ENCODE measurements at places on chromosomes 3 and 15. TPM values are rescaled to one million over a fixed set of nuclear protein-coding genes. Genes with fewer than 3 reads are reported as not detected.

- DNase-seq = no peak
These were observed 20.8 kb upstream of the RNF111 start for GRCh38 chr15:58966698-58967097.

- no peak for DNase-seq
These were observed 14.7 kb upstream of the DLL4 start for GRCh38 chr15:40914486-40914885.

GOLGA8T gene
- total RNA-seq = 1.5 TPM

PRR20G gene
- total RNA-seq = not detected

DNA sequence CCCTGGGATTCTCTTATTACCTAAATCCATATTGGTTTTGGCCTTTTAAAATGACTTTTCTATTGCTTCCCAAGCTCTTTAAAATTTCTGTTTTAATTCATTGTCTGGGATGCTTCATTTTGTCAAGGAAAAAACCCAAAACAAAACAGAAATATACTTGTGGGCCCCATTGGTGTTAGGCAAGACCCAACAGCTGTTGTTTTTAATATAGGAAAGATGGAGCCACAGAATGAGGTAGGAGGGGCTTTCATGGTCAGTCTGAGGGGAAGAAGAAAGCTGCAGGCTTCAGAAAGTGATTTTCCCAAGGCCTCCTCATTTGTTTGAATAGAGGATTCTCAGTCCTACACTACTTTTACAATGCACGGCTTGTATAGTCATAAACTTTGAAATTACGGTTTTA, 180.5 kb downstream of the MCTP2 start:
- no peak for DNase-seq

MAP2K5 gene
- 2.2 TPM for total RNA-seq

DNA sequence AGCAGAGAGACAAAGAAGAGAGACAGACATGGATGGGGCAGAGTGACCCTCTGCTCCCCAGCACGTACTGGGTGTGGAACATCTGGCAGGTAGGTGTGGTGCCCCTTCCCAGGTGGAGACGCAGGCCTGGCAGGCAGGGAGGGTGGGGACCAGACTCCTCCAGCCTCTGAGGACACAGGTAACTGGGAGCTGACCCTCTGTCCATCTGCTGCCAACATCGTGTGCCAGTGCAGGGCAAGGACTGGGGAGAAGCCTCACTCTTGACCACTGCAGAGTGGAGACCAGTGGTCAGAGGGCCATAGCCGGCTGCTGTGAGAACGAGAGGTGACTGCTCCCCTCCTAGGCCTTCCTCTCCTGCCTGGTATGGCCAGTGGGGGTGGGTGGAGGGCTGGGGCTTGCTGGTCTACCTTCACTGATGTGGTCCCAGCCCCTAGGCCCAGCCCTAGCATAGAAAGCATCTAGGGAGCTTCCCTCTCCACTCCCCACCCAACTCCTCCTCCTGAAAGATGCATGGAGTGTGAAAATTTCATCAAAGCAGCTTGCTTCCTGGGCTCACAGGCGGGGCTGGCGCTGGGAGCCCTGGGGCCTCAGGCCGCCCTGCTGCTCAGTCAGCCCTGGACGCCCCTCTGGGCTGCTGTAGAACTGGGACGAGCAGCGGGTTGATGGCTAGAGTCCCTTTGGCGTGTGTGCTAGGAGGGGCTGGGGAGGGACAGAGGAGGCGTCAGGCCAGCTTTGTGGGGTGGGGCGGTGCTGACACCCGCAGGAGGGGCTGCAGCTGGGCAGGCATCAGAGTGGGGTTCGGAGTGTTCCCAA, 90.3 kb downstream of the PLXNA1 start:
- no peak for DNase-seq

- no peak for DNase-seq
These were observed 11.4 kb upstream of the C3orf22 start for GRCh38 chr3:126570103-126570541.

DNA sequence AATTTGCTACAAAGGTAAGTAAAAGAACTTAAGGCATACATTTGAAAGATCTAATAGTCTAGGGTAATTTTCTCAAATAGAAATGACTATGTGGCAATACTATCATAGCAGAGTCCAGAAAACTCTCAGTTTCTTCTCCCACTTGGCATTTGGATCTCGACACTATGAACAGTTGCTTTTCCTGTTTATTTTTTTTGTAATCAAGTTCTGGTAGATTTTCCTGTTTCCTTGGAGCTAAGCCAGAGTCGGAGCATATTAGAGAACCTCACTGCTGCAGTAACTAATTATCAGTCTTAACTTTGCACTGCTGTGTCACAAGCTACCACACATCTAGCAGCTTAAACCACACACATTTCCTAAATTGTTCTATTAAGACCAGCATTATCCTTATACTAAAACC, 44.9 kb upstream of the ZNF385D start:
- DNase-seq = no peak

- no peak for DNase-seq
These were observed 46.1 kb downstream of the CACNA2D3 start for GRCh38 chr3:54168451-54168850.

Data from Daoy (cell line).